GM23248 (cell line): ENCODE measurements at places on chromosomes 2 and 18. TPM values are rescaled to one million over a fixed set of nuclear protein-coding genes. Genes with fewer than 3 reads are reported as not detected.

GRCh38 chr2:38115216-38116032 is 39.5 kb upstream of the CYP1B1 start:
- H3K4me1 ChIP-seq, result peaks cover 30% of the 10 kb centered on the region
- H3K27me3 ChIP-seq, result no peaks in the 10 kb centered on the region
- H3K27ac ChIP-seq, result peak overlapping the region; percentile 44
- no peaks in the 10 kb centered on the region for H3K36me3 ChIP-seq

DNA sequence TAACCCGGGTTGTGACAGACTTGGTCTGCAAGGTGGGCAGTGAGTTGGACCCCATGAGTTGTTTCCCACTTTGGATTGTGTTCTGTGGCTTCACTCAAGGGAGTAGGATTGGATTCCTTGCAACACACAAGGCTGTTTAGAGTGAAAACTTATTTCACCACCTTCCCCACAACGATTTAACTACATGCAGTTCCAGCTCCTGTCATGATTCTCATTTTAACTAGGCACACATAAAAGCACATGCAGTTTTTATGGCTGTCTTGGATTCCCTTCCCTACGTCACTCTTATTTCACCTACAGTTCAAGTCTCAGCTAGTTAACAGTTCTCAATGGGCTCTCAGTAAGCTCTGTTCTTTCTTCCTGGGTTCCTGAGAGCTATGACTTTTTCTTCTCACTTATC is 15.9 kb downstream of the EFEMP1 start:
- H3K27me3 ChIP-seq, result no peaks in the 10 kb centered on the region
- no peak overlapping the region for H3K27ac ChIP-seq
- H3K36me3 ChIP-seq, result peaks cover 82% of the 10 kb centered on the region
- no peak for DNase-seq

GRCh38 chr2:241859436-241860183 is 916 bp upstream of the PDCD1 start:
- no peaks in the 10 kb centered on the region for H3K36me3 ChIP-seq
- peaks cover 5% of the 10 kb centered on the region; the same call in 1 of the 2 replicates for H3K4me1 ChIP-seq
- peak overlapping the region; percentile 49 for H3K4me3 ChIP-seq

Gene RFTN2
- 1.6 and 2.1 TPM in 2 replicates for total RNA-seq

DNA sequence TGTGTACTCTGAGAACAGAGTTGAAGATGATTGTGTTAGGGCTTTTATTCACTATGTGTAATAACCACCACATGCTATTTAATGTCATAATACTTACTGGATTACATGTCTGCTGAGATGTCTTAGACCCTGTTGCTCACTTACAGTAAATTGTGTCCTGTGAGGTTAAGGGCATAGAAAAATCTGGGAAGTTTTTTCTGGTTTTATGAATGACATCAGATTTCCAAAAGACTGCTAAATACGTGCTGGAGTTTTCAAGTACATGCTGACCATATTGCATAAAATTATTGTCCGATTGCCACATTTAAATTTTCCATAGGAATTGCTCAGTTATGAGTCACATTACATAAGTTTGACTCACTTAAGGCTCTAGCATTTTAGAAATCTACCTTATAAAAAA is 96.7 kb upstream of the COL5A2 start:
- H3K27me3 ChIP-seq, result no peaks in the 10 kb centered on the region
- H3K27ac ChIP-seq, result peak overlapping the region; percentile 89
- DNase-seq, result peak; percentile 92
- peaks cover 29% of the 10 kb centered on the region for H3K4me1 ChIP-seq
- H3K4me3 ChIP-seq, result peak overlapping the region; percentile 33

Gene CNDP1
- total RNA-seq, result not detected in 2 replicates

DNA sequence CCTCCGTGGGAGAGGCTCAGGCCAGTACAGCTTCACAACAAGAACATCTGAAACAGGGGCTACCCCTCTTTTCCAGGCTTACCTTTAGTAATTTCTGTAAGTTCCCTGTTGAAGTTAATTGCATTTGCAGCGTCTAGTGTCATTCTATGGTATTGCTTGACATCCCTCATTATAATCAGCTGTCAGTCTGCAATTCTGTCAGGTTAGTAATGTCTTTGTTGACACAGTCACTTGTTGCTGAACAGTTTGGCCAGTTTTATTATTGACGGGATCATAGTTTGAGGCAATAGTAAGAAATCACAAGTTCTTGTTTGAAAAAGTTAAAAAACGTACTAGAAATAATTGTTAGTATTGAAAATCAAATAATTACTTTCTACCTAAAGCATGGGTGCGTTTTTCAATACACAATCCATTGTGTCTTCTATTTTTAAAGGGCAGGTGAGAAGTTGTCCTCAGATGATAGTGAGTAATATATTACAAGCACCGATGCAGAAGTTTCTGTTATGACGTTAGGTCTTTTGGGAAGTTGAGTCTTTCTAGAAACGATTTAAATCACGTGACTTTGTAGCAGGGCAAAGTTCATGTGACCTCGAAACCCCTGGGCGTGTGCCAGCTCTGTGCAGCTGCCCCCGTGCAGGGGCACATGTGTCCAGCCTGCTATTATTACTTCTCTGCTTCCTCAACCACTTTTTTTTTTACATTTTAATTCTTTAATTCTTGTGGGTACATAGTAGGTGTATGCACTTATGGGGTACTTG is 49.5 kb upstream of the MBP start:
- no peak overlapping the region for H3K27ac ChIP-seq
- H3K36me3 ChIP-seq, result no peaks in the 10 kb centered on the region
- 0 out of 2 replicates have a peak, but pooled peaks cover 3% of the 10 kb centered on the region for H3K4me1 ChIP-seq
- no peak overlapping the region for H3K4me3 ChIP-seq
- no peaks in the 10 kb centered on the region for H3K27me3 ChIP-seq

- no peaks in the 10 kb centered on the region for H3K27me3 ChIP-seq
- 0 out of 2 replicates have a peak, but pooled peaks cover 6% of the 10 kb centered on the region for H3K36me3 ChIP-seq
- no peak overlapping the region for H3K4me3 ChIP-seq
- no peak overlapping the region for H3K27ac ChIP-seq
Observed at GRCh38 chr2:239167011-239167673, 233.7 kb downstream of the HDAC4 start.

DNA sequence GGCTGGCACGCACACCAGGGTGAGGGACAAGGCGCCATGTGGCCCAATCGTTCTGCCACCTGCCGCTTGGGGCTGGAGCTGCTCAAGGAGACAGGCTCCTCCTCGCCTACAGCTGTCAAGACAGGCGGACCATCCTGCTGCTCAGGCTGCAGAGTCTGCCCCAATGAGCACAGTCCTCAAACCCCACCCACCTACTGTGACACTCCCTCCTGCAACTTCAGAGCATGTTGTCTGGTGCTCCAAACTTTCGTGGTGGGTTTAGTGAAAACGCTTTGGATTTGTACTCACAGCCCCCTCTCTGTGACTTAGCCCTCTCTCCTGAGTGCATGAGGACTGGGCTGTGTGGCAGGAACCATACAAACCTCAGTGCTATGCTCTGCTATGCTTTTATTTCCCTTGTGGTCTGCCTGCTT is 23.2 kb upstream of the SLC35F6 start:
- peak; percentile 35 for DNase-seq
- no peaks in the 10 kb centered on the region for H3K27me3 ChIP-seq
- no peaks in the 10 kb centered on the region for H3K4me1 ChIP-seq
- no peak overlapping the region for H3K27ac ChIP-seq
- no peak overlapping the region for H3K4me3 ChIP-seq

Gene BARD1
- total RNA-seq, result 11.8 and 24.8 TPM in 2 replicates

DNA sequence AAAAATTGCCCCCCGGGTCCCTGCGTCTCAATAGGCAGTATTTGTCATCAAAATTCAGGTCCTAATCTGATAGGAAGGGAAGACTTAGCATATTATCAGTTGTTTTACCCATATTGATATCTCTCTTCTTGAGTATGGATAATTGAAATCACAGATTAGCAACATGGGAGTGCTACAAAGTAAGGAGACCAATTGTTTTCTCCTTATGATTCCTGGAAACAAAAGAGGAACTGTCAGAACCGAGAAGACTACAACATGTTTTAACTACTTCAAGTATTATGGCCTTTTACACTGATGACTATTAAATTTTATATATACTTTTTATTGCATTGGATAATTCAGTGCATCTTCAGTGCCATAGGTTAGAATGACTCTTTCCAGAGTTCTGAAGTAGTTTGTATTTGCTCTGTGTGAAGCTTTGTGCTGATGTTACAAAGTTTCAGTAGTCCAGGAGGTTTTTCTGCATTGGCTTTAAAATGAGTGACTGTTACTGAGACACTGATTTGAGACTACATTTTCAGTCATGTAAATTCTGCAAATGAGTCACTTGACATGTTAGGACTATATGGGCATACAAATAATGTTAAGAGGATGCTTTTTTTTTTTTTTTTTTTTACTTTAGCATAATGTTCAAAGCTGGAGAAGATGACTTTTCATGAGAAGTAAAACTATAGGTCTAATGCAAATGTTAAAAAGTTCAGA is 19.7 kb upstream of the TLK1 start:
- peaks cover 3% of the 10 kb centered on the region for H3K4me1 ChIP-seq
- no peaks in the 10 kb centered on the region for H3K27me3 ChIP-seq
- no peak overlapping the region for H3K4me3 ChIP-seq
- H3K36me3 ChIP-seq, result no peaks in the 10 kb centered on the region
- DNase-seq, result no peak

Gene DNAH7
- total RNA-seq, result 0.43 and 0.89 TPM in 2 replicates

Gene IL1F10
- not detected in 2 replicates for total RNA-seq

DNA sequence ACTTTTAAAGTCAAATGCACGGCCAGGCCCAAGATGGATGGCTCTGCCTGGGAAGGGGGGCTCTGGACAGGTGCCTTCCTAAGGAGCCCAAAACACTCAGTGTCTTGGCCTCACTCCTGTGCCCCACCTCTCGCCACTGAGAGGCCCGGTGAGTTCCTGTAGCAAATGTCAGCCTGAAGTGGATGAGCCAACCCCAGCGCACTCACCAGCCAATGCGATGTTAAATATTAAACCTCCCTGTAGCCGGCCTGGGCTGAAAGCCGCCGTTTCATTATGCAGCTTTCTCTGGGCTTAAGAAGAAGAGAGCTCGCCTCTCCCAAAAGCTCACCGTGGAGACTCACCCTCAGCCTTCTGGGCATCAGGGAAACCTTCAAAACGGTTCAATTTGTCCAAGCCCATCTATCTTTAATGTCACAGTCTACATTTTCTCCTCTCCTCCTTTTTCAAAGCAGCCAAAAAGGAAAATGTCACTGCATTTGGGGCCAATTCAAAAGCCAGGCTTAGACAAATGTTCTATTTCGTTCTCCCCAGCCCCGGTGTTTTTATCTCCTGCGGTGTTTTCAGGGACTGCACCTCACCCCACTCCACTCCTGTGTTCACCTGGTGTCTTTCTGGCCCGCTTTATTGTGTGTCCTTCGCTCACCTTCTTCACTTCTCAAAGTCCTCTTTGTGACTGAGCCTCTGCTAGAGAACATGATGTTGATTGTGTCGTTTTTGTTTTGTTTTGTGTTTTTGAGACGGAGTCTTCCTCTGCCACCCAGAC is 124.0 kb downstream of the NRP2 start:
- H3K27me3 ChIP-seq, result peaks cover 7% of the 10 kb centered on the region; the same call in 1 of the 2 replicates
- no peak overlapping the region for H3K27ac ChIP-seq
- H3K36me3 ChIP-seq, result no peaks in the 10 kb centered on the region
- H3K4me3 ChIP-seq, result no peak overlapping the region
- no peaks in the 10 kb centered on the region for H3K4me1 ChIP-seq

DNA sequence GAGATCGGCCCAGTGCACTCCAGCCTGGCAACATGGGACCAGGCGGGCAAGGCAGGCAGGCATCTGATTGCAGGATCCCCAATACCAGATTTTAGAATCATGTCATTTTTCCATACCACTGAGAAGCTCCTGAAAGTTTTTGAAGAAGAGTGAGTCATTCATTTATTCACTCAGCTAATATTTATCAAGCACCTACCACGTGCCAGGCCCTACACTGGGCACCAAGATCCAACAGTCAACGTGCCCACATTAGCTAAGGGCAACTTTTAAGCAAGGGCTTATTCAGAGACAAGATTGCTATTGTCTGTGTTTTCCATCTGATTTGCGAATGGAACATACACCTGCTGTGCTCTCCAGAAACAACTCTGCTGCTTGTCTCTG is 126.8 kb upstream of the LGALSL start:
- H3K27me3 ChIP-seq, result 0 out of 2 replicates have a peak, but pooled peaks cover 2% of the 10 kb centered on the region
- no peak for DNase-seq
- H3K27ac ChIP-seq, result no peak overlapping the region

DNA sequence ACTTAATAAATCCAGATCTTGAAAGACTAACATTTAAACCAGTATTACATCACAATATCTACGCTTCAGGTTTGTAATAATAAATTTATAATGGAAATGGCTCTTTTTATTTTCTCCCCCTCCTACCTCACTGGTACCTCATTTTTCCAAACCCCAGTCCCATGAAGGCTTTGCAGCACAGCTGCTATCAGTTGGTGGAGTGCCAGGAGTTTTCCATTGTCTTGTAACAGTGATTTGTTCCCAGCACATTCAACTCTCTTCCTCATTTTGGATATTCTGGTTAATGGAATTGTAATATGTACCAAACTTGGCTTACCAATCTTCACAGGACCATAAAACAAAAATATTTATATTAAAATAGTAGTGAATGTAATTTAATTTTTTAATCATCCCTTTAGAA is 91.2 kb downstream of the VRK2 start:
- H3K36me3 ChIP-seq, result no peaks in the 10 kb centered on the region
- H3K4me1 ChIP-seq, result peaks cover 37% of the 10 kb centered on the region
- H3K27me3 ChIP-seq, result no peaks in the 10 kb centered on the region
- no peak for DNase-seq
- no peak overlapping the region for H3K4me3 ChIP-seq

Gene ADD2
- under 0.01 TPM in 1 of 2 replicates, not detected in the other for total RNA-seq

GRCh38 chr2:20231598-20232026 is 6.7 kb upstream of the SDC1 start:
- no peak overlapping the region for H3K4me3 ChIP-seq
- H3K27me3 ChIP-seq, result no peaks in the 10 kb centered on the region

DNA sequence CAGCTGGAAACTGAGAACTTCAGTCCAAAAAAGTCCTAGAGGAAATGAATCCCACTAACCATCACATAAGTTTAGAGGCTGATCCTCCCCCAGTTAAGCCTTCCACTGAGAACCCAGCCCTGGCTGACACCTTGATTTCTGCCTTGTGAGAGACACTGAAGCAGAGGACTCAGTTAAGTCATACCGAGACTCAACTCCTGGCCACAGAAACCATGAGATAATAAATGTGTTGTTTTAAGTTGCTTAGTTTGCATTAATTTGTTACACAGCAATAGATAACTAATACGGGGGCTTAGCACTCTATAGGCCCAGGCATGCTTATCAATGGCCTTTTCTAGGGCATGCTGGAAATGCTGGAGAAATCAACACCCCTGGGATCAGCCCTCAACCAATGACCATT is 3.4 kb upstream of the ADD2 start:
- no peaks in the 10 kb centered on the region for H3K36me3 ChIP-seq
- no peaks in the 10 kb centered on the region for H3K4me1 ChIP-seq
- peaks cover 66% of the 10 kb centered on the region for H3K27me3 ChIP-seq
- no peak overlapping the region for H3K27ac ChIP-seq

- no peaks in the 10 kb centered on the region for H3K4me1 ChIP-seq
- no peak for DNase-seq
- H3K36me3 ChIP-seq, result no peaks in the 10 kb centered on the region
- no peaks in the 10 kb centered on the region for H3K27me3 ChIP-seq
- no peak overlapping the region for H3K27ac ChIP-seq
- H3K4me3 ChIP-seq, result no peak overlapping the region
Observed at GRCh38 chr2:209821806-209822205, 50.2 kb downstream of the UNC80 start.

Gene DPP4
- 33.5 and 39.9 TPM in 2 replicates for total RNA-seq

Gene CRYGD
- total RNA-seq, result not detected in 2 replicates

Gene ESPNL
- total RNA-seq, result 1.4 and 1.5 TPM in 2 replicates
